Pancreas (tissue), 10 donors: ENCODE measurements at places on chromosomes 16 and 17. TPM values are rescaled to one million over a fixed set of nuclear protein-coding genes. Genes with fewer than 3 reads are reported as not detected.
A peak's percentile ranks its signal among the peaks of the same experiment; 100 is the strongest.

The KRTAP16-1 gene
- not detected for total RNA-seq

DNA sequence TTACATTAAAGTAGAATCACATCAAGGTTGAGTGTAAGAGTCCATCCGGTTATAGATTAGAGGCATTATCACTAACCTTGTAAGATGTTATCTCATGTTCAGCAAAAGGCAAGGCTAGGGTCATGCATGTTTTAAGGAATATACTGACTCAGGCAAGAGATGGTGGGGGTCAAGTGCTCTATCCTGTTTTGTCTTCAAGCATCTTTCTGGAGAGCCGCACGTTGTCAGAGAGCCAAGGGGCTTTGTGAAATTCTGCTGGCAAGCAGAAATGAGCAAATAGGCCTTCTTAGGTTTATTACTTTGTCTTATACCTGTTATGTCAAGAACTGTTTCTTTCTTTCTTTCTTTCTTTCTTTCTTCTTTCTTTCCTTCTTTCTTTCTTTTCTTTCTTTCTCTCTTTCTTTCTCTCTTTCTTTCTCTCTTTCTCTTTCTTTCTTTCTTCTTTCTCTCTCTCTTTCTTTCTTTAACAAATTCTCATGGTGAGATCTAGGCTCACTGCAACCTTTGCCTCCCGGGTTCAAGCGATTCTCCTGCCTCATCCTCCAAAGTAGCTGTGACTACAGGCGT lies 47.3 kb upstream of the IL34 start:
- H3K36me3 ChIP-seq = no peaks in the 10 kb centered on the region
- no peaks in the 10 kb centered on the region for H3K4me1 ChIP-seq
- DNase-seq = no peak
- no peak overlapping the region for H3K27ac ChIP-seq
- H3K4me3 ChIP-seq = no peak overlapping the region

DNA sequence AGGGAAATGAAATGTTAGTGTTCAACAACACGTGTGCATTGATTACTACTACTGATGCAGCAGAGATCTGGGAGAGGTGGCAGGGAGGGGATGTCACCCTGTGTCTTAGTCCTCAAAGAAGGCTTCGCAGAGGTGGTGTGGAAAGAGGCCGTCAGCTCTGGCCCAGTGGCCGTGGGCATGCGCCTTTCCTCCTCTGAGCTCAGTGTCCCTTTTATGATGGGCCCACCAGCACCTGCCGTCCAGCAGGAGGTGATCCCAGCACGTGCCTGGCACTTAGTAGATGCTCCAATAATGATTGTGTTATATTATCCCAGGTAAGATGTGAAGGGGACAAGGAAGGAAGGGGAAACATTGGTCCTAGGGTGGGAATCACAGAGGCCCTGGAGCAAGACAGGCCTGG lies 106.2 kb downstream of the CLEC16A start:
- H3K4me3 ChIP-seq = no peak overlapping the region
- no peaks in the 10 kb centered on the region for H3K36me3 ChIP-seq
- no peaks in the 10 kb centered on the region for H3K4me1 ChIP-seq
- H3K27me3 ChIP-seq = no peaks in the 10 kb centered on the region
- no peak for DNase-seq

- H3K27me3 ChIP-seq = no peaks in the 10 kb centered on the region
- H3K4me3 ChIP-seq = no peak overlapping the region
- peaks cover 8% of the 10 kb centered on the region for H3K4me1 ChIP-seq
Observed at GRCh38 chr16:4976079-4976478, 17.9 kb downstream of the SEC14L5 start.

The SPATA22 gene
- total RNA-seq = not detected

- no peaks in the 10 kb centered on the region for H3K36me3 ChIP-seq
- no peaks in the 10 kb centered on the region for H3K27me3 ChIP-seq
- no peak for DNase-seq
- H3K4me1 ChIP-seq = peaks cover 47% of the 10 kb centered on the region
- H3K4me3 ChIP-seq = no peak overlapping the region
- no peak overlapping the region for H3K27ac ChIP-seq
Observed at GRCh38 chr17:46056800-46057304, 57.8 kb downstream of the STH start.

DNA sequence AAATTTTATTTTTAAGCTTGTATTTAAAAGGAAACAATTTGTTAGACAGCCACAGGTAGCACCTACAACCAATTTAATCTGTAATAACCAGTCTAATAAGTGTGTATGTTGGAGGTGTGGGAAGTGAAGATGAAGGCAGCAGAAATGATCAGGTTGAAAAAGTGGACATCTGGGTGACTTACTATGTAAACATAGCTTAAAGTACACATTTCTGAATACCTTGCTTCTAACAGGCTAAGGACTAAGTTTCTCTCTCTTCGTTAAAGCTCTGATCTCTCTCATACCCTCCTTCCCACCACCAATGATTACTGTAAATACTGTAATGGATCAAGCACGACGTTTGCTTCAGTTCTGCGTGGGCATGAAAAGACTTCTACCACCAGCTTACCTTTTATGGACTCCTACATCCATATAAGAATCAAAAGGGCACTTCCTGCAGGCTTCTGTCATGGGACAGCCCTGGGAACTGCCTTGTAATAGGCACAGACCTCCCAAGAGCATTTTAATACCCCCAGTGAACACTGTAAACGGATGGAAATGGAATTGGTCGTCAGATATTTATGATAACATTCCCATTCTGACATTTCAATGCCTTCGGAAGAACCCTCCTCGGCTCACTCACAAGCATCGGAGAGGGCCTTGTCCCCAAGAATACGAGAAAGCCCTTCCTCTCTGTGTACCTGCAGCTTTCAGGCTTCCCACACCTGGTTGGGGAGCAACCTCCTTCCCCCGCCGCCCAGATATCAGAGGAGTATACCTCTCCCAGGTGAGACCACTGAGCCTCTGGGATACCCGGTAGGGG lies 700 bp downstream of the CCDC43 start:
- peak overlapping the region; percentile 69 for H3K27ac ChIP-seq
- no peaks in the 10 kb centered on the region for H3K4me1 ChIP-seq
- H3K4me3 ChIP-seq = peak overlapping the region; percentile 65
- H3K36me3 ChIP-seq = no peaks in the 10 kb centered on the region
- peak; percentile 8 for DNase-seq
- H3K27me3 ChIP-seq = no peaks in the 10 kb centered on the region

DNA sequence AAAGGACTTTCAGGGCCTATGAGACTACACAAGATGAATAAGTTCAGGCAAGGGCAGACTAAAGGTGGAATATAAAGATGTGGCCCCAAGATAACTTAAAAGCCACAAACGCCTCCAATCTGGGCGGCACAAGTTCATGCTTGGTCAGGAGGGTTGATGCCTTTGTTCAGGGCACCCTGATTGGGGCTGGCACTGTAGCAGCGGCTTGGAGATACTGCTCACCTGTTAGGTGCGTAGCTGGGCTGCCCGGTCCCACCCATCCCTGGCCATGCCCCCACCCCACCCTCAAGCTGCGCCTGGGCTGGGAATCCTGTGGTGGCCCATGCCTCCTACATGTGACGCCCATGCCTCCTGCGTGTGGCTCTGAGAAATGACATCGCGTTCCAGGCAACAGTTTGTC lies 12.5 kb upstream of the SLC13A2 start:
- H3K4me1 ChIP-seq = no peaks in the 10 kb centered on the region
- H3K36me3 ChIP-seq = no peaks in the 10 kb centered on the region
- H3K4me3 ChIP-seq = no peak overlapping the region
- no peaks in the 10 kb centered on the region for H3K27me3 ChIP-seq
- H3K27ac ChIP-seq = no peak overlapping the region

DNA sequence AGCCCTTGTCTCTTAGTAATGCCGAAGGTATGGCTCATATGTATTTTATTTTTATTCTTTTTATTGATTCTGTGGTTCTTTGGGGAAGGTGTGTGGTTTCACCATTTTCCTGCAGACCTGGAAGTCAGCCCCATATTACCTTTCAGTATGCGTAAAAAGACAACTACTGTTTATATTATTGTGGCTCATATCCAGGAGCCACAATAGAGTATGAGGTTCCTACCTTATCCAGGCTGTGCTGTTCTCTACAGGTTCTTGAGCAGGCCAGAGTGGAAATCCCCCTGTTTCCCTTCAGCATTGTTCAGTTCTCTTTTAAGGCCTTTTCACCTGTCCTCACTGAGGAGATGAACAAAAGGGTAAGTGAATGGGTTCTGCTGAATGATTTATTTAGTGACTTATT lies 33.2 kb downstream of the REXO5 start:
- H3K4me1 ChIP-seq = no peaks in the 10 kb centered on the region
- no peak for DNase-seq
- H3K27ac ChIP-seq = no peak overlapping the region
- no peaks in the 10 kb centered on the region for H3K27me3 ChIP-seq
- H3K36me3 ChIP-seq = no peaks in the 10 kb centered on the region
- no peak overlapping the region for H3K4me3 ChIP-seq

The HOXB3 gene
- 1.1 TPM for total RNA-seq

The MLLT6 gene
- total RNA-seq = 51.3 TPM

GRCh38 chr16:17448640-17449638 lies 21.8 kb downstream of the XYLT1 start:
- no peak overlapping the region for H3K27ac ChIP-seq
- H3K4me3 ChIP-seq = no peak overlapping the region
- no peaks in the 10 kb centered on the region for H3K36me3 ChIP-seq
- no peaks in the 10 kb centered on the region for H3K4me1 ChIP-seq

GRCh38 chr16:76748461-76749348 lies 442.3 kb upstream of the MON1B start:
- no peak overlapping the region for H3K27ac ChIP-seq
- DNase-seq = no peak
- H3K4me3 ChIP-seq = no peak overlapping the region
- no peaks in the 10 kb centered on the region for H3K36me3 ChIP-seq
- H3K27me3 ChIP-seq = no peaks in the 10 kb centered on the region
